Mammary epithelial cell (primary cell): ENCODE measurements at places on chromosomes 12 and 14. TPM values are rescaled to one million over a fixed set of nuclear protein-coding genes. Genes with fewer than 3 reads are reported as not detected.
A peak's percentile ranks its signal among the peaks of the same experiment; 100 is the strongest.

- DNase-seq: no peak
Observed at GRCh38 chr12:59005193-59005955, 85.1 kb upstream of the LRIG3 start.

DNA sequence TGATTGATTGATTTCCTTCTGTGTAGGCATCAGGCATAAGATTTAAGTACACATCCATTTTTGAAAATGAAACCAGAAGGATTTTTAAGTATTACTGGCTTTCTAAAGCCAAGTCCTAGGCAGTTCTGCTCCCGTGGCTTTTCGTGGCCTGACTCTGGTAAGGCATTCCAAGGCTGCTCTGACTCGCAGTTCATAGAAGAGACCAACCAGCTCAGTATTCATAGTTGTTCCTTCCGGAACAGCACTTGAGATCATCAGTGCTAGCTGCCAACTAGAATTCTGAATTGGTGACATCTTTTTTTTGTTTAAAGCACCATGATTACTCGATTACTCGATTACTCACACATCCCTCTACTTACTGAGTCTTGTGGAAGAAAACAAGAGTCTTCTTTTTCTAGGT is 25.9 kb downstream of the SUDS3 start:
- peak; percentile 3 for DNase-seq

DNA sequence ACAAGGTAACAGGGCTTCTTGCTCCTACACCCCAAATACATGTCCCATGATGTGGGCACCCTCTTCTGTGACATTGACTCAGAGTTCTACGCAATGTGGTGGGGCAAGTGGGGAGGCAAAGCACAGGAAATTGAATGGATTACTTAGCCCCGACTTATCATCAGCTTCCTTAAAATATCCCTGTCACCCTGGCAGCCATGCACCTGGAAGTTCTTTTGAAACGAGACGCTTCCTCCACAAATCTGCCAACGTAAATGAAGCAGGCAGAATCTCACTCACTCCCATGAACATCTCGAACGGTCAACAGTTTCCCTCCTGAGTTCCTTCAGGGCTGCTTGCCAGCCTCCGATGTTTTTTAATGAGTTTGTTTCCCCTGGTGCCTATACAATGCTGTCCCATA is 33.5 kb downstream of the RNFT2 start:
- DNase-seq: peak; percentile 29

DNA sequence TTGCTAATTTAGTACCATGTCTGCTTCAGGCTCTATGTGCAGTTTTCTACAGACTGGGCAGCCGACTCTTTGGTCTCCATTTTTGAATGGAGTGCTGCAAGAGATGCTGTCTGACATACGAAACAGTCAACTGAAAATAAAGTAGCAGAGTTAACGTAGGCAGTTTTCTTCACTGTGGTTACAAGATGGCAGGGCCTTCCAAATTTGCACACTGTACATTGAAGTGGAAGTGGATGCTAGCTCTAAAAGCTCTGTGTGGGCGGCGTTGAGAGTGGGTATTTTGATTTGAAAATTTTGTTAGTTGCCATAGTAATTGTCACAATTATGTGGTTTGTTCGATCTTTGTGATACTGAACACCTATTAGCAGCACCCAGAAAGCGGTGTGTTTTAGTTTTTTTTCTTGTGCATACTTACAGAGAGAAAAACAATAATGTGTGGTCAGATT is 154.9 kb upstream of the ATP2B1 start:
- no peak for DNase-seq

DNA sequence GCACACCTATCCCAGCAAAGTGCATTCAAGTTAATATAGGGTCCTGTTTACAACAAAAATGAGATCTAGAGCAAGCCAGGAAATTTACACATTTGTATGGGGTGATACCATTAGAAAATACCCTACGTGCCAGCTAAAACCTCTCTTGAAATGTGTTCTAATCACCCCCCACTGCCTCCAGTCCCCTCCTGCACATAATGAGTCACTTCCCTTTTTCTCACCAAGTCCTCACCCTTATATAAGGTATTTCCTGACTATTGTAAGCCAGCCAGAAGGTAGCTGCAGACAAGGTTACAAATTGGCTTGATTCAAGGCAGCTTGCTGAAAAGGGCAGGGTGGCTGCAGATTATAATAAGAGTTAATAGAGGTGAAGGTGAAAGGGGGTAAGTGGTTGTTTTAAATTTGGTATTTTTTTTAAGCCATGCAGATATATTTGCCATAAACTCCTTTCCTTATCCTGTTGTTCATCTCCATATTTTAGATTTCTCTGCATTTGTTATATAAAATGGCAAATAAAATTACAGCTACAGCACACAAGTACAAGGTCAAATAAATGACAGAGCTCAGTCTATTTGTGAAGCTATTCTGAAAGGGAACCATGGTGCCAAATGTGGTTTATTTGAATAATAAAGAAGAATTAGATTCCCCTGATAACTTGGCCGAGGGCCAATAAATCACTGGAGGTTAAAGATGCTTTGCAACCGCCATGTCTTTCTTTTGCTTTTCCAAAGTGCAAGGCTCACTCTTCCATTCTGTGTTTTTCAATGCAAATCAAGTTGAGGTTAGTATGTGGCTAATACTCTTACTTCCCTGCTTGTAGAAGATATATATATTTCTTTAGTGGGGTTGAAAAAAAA is 385.9 kb downstream of the EGLN3 start:
- DNase-seq: peak; percentile 81

DNA sequence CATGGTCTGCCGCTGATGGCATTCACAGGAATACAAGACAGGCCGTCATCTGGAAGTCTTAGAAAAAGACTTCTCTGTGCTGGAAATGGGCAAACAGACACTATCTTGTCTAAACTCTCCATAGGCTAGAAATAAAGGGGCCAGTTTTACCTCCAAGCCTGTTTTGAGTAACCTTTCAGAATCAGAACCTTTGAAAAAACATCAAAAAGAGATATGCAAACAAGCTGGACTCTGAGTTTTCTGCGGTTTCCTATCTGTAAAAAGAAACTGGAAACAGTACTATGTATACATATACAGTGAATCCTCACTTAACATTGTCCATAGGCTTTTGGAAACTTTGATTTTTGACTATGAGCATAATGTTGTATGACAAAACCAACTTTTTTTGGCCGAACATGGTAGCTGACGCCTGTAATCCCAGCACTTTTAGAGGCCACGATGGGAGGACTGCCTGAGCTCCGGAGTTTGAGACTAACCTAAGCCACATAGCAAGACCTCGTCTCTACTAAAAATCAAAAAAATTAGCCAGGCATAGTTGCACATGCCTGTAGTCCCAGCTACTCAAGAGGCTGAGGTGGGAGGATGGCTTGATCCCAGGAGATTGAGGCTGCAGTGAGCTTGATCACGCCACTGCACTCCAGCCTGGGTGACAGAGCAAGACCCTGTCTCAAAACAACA is 92.9 kb upstream of the MAX start:
- DNase-seq: no peak

DNA sequence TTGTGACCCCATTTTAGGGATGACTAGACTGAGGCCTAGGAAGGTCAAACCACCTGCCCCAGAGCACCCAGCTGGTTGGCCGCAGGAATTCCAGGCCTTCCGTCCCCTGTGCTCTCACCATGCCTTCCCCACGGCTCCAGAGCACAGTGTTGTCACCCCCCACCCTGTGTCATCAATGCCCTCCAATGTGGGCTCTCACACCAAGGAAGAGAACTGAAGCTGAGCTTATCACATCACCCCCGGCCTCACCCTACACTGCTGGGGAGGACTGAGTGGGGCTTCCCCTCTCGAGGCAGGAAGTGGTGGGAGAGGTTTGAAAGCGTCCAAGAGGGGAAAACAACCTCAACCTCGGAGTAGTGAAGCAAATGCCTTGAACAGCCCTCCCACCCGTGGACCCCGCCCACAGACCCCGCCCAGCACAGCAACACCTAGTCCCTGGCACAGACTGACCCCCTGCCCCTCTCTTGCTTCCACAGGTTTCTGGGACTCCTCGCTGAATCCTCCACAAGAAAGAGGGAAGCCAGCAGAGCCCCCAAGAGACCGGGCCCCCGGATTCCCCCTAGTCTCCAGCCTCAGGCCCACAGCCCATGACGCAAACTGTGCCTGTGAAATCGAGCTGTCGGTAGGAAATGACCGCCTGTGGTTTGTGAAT is 97.2 kb downstream of the LGMN start:
- no peak for DNase-seq

SLC7A7 gene
- 0.78 and 1.2 TPM in 2 replicates for total RNA-seq

LRIG3 gene
- 25.7 and 45.5 TPM in 2 replicates for total RNA-seq
